ENCODE measurements at places on chromosomes 4 and X.

- no peak for DNase-seq
Observed at GRCh38 chr4:102543030-102543928, 42.1 kb downstream of the NFKB1 start.

DNA sequence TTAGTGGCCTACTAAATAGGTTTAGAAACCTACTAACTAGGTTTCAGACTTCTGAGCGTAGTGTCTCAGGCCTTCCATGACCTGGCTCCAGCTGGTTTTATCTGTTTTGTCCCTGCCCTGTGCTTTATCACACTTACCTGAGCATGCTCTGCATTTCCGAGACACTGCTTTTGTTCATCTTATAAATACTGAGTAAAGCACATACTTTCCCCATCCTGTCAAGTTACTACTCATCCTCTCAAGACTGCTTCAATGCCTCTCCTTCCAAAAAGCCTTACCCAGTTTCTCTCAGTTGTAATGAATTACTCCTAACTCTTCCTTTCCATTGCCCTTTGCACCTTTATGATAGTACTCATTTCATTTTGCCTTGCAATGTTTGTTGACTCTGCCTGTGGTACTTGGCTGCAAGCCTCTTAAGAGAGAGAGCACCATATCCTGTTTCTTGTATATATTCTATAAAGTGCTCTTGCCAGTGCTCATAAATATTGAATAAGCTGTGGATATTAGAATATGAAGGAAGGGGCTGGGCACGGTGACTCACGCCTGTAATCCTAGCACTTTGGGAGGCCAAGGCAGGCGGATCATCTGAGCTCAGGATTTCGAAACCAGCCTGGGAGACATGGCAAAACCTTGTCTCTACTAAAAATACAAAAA, 34.4 kb downstream of the SLAIN2 start:
- DNase-seq, result no peak

DNA sequence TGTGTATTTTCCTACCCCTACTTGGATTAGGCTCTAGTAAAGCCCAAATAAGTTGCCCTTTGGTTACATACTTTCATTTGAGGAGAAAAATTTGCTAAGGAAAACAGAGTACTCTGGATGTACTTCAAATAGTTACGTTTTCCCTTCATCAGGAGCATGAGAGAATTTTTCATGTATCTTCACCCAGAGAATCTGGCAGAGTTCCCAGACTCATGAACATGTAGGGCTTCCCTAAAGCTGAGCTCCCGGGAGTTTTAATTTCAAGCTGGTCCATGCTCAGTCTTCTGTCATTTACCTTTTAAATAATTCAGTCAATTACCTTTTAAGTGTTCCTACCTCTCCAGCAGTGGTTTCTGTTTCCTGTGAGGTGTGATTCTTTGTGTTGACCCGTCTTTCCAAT, 367.5 kb upstream of the GRID2 start:
- no peak for DNase-seq

DNA sequence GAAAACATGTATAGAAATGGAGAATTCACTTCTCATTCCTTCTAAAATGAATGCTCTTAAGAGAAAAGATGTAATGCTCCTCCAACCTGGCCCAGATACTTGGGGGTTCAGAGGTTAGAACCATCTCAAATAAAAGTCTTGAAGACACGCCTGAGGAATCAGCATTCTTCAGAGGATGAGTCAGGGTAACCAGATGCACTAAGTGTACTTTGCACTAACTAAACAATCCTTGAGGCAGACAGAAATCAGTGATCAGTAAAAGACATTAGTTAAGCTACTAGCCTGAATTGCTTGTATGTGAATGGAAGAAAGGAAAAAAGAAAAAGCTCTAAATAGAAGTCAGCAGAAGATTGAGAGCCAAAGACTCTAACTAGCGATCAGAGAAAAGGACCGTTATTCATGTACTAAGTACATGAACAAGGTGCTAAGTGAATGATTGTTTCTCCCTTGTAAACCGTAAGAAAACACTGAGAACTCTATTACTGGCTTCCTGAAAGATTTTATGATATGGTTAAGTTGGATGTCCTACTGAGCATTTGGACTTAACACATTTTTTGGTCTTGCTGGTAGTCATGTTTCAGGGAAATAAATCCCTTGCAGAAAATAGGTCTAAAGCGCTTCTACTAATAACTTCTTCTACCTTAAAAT, 738.3 kb downstream of the STPG2 start:
- no peak for DNase-seq

DNA sequence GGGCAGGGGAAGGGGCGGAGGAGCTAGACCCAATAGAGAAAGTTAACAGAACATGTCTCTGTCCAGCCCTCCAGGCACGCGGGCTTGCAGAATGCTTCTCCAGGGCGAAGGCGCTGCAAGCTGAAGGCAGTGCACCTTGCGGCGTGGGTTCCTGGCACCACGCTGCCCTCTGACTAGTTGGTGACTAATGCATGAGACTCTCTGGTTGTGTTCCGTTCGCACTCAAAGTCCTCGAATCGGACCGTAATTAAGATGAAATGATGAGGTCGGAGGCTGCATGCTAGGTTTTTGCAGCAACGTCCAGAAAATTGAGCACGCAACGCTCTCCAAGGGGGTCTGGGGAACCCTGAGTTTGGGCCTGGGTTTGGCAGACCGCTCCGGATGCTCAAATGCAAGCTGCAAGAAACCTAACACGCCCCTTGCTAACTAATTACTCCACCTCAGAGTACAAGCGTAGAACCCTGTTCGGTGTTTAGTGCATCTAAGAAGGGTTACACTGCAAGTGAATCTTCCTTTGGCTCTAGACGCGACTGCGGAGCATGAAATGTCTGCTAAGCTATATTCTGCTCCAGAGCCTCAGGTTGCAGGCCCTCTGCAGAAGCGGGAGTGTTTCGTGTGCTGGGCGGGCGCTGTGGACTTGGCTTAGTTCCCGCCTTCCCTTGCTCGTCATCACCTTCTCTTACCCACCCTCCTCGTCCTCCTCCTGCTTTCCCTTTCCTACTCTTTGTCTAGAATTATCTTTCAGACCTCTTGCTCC, 57.1 kb upstream of the NKAP start:
- no peak for DNase-seq

GRCh38 chr4:46506876-46507275, 116.9 kb upstream of the GABRA2 start:
- DNase-seq, result no peak

DNA sequence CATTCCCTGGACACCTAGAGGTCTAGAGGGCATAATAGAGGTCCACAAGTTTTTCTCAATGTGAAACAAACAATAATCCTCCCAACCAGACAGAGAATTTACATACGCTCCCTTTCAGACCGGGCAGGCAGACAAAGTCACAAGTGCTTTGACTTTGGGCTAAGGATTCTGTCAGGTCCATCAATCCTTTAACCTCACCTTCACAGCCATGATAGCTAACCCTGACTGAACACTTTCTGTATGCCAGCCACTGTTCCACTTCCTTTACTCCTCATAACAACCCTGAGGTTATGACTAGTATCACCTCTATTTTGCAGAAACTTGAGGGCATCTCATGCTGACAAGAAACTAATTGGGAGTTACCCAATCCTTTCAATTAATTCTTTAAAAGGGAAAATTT, 118.8 kb upstream of the AFF2 start:
- no peak for DNase-seq

DNA sequence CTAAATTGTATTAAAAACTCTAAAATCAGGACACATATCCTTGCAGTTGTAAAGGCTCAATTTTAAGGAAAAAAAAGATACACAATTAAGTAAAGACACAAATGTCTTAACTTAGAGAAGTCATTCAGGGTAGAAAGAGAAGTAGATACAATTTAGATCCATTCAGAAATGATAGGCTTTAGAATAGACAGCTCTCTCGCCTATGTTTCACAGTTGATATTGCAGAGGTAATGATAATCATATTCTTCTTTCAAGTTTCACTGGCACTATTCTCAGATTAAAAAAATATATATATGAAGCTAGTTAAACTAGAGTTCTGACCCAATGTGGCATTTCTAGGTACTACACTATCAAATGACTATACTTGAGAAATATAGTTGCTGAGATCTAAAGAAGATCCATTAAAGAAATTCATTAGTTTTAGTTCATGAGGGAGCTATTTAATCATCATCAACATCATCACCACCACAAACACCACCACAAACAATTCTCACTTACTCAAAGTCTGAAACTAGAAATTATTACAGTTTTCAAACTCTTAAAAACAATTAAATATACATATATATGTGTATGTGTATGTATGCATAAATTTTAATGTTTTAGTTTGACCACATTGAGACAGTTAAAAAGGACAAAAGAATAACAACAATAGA, 93.1 kb downstream of the ANTXR2 start:
- no peak for DNase-seq

GRCh38 chrX:26653050-26653449, 437.1 kb downstream of the MAGEB5 start:
- no peak for DNase-seq

DNA sequence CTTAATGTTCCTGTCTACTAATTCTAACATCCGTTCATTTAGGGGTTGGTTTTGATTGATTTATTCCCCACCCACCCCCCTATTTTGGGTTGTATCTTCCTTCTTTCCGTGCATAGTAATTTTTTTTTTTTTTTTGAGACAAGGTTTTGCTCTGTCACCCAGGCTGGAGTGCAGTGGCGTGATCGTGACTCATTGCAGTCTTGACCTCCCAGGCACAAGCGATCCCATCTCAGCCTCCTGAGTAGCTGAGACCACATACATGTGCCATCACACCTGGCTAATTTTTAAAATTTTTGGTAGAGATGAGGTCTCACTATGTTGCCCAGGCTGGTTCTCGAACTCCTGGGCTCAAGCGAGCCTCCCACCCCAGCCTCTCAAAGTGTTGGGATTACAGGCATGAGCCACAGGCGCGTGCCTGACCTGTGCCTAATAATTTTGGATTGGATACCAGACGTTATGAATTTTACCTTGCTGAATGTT, 79.9 kb downstream of the ZFX start:
- no peak for DNase-seq

DNA sequence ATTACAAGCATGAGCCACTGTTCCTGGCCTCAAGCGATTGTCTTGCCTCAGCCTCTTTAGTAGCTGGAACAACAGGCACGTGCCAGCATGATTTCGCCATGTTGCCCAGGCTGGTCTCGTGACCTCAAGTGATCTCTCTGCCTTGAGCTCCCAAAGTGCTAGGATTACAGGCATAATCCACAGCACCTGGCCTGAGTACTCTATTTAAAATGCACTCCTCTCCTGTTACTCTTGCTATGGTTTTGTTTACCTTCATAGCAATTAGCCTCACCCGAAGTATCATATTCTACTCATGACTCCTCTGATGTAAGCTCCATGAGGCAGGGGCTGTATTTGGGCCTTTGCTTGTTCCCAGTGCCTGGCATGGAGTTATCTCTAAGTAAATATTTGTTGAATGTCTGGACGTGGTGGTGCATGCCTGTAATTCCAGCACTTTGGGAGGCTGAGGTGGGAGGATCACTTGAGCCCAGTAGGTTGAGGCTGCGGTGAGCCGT, 92.5 kb upstream of the SLC34A2 start:
- DNase-seq, result no peak

GRCh38 chr4:187094144-187094543, 370.5 kb upstream of the FAT1 start:
- DNase-seq, result no peak

DNA sequence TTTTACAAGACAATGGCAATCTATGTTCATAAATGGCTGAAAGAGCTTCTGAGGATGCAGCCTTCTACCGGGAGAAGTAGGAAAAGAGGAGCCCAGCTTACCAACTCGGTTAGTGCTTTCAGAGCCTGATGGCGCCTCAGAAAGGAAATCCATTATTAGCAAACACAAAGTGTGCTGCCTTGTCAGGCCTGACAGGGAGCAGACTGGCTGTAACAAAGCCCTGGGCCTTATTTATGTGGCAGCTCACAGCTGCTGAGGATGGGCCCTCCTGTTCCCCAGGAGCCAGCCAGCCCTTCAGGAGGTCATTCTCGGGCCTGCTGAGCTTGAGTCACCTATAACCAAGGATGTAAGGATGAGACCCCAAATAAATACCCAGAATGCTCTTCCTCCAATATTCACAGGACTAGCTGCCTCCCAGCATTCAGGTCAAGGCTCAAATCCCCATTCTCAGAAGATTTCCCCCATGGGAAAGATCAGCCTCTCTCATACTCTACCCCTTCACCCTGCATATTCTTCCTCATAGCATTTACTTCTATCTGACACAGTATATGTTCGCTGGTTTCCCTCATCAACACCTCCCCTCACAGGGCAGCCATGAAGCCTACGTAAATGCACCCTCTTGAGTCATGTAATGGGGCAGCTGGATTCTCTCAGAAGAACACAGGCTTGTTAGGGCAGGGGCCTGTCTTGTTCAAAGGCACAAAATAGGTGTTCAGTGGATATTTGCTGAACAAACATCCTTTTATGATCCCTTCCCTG, 227.0 kb upstream of the RASGEF1B start:
- no peak for DNase-seq

DNA sequence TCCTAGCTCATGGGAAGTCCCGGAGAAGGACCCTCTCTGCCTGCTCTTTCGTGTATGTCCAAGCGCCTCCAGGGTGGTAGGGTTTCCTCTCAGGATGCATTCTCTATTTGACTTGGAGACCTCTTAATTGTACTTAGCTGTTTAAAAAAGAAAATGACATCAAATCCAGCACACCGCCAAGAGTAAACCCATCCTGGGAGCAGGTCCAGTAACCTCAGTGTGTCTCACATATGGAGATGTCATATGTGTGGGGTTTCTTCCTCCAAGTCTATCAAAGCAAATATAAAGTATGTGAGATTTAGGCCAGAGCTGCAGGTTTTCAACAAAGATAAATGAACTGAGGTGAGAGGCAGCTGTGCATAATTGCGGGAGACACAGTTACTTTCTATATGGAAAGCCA, 209.4 kb upstream of the ANXA3 start:
- no peak for DNase-seq

DNA sequence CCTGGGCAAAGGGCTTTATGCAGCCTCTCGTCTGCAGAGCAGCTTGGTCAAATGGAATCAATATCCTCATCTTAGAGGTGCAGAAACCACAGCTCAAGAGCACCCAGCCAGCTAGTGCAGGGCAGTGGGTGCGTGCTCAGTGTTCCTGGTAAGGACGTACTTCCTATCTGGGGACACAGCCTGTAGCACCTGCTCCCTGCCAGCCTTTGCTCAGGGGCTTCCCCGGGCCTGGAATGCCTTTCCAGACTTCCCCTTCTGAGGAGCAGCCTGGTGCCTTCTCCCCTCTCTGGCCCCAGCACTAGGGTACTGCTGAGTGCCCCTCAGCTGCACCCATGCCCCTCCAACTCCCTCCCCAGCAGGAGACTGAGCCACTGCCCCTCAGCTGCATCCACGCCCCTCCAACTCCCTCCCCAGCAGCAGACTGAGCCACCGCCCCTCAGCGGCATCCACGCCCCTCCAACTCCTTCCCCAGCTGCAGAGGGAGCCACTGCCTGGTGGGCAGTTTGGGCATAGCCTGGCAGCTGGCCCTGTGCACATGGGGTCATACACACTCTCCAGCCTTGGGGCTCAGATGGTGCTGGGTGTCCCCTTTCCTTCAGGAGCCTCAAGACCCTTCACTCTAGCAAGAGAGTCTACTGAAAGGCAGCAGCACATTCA, 42.2 kb upstream of the AFAP1 start:
- DNase-seq, result no peak

Measured in stimulated activated CD4-positive, alpha-beta T cell treated with anti-CD3 and anti-CD28 coated beads, TNF-alpha, amount 100 ng/mL, for 1 hour (primary cell).